Activated CD8-positive, alpha-beta T cell treated with anti-CD3 and anti-CD28 coated beads, Interleukin-2, amount 10 ng/mL, durations not matched to agents 7 days and 5 days (primary cell): ENCODE measurements at places on chromosomes 2 and 18. TPM values are rescaled to one million over a fixed set of nuclear protein-coding genes. Genes with fewer than 3 reads are reported as not detected.

Gene TNFAIP6
- total RNA-seq = not detected

Gene GRB14
- not detected for total RNA-seq

Gene FNDC4
- total RNA-seq = not detected

Gene KIF5C
- total RNA-seq = 6.5 TPM

Gene IL1A
- not detected for total RNA-seq

Gene ACMSD
- not detected for total RNA-seq

Gene TCF23
- not detected for total RNA-seq

Gene REG3A
- not detected for total RNA-seq

Gene SLC66A2
- 23.2 TPM for total RNA-seq

Gene AMER3
- not detected for total RNA-seq

Gene MOCOS
- total RNA-seq = 0.47 TPM

Gene ZNF512
- total RNA-seq = 39.0 TPM

Gene SSB
- 86.9 TPM for total RNA-seq

- DNase-seq = no peak
Observed at GRCh38 chr18:54739476-54739875, 88.8 kb upstream of the RAB27B start.

DNA sequence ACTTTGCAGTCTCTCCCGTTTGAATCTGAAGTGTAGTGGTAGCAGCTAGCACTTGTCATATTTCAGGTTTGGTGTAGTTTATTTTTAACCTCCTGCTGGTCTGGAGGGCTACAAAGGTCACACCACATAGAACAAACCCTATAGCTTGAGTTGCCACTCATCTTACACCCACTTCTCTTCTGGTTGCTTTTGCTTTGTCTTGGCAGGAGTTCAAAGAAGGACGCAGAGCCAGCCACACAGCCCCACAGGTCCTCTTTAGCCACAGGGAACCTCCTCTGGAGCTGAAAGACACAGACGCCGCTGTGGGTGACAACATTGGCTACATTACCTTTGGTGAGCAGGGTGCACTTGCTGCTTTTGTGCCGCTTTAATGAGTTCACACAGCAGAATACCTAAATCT is 15.6 kb upstream of the GPBAR1 start:
- DNase-seq = no peak

DNA sequence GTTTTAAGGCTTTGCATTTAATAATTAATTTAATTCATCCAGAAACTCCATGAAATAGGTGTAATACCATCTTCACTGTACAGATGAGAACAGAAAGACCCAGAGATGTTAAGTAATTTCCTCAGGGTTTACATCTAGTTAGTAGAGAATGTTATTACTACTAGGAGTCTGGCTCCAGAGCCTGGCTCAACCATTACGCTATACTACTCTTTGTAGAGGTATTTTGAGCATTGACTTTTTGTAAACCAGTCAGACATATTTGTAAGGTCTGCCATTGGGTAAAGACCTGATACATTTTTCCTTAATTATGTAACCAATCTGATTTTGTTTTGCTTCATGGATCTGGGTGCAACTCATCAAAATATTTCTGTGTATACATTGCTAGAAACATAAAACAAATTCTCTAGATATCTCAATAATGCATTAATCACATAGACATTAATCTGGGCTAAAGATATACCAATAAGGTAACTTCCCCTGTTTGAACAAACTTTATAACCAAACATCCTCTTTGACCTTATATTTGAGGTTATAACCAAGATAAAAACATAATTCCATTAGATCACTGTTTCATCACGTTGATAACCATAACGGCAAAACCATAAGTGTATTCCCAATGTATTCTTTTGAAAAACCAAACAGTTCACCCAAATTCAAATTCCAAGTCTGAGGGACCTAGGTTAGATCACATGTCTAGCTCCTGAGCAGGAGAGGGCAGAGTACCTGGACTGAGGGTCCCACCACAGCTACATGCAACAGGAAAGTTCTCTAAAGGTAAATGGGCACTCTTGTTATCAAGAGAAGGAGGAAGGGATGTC is 135.0 kb downstream of the IKZF2 start:
- DNase-seq = no peak

GRCh38 chr2:171342067-171342413 is 91.8 kb downstream of the METTL8 start:
- DNase-seq = no peak

GRCh38 chr18:23650968-23651927 is 11.5 kb downstream of the ANKRD29 start:
- DNase-seq = no peak

DNA sequence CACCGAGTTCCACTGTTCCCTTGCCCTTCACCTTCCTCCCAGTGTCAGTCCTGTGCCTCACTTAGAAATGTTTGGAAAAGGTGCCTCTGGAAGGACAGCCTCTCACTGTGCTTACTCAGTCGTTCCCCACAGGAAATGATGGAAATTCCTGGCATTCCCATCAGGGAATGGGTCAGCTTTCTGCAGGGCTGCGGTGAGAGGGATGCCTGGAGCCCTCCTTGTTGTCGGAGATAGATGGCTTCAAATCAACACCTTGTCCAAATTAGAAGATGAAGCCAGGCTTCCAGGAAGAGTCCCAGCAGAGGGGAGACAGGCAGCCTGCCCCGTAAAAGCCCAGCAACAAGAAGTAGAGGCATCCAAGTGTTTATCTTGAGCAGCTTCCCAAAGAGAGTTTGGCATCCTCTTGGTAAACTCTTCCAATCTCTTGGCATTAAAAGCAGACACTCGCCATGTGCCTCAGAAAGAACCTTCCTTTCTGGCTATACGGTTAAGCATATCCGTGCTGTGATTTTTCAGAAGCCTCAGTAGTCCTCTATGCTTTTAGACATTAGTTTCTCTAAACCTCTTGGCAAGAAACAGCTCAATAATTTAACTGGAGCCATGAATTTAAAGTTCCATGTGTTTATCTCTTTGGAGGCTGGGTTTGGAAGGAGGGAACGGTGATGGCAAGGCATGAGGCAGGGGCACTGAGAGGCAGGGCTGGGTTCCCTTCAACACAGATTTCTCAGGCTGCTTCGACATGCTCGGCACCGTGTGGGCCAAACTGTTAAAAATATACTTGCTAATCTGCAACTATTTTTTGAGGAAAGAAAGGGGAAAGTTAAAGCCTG is 25.1 kb downstream of the COLEC12 start:
- DNase-seq = no peak

GRCh38 chr2:44515416-44515815 is 153.7 kb downstream of the CAMKMT start:
- DNase-seq = no peak

DNA sequence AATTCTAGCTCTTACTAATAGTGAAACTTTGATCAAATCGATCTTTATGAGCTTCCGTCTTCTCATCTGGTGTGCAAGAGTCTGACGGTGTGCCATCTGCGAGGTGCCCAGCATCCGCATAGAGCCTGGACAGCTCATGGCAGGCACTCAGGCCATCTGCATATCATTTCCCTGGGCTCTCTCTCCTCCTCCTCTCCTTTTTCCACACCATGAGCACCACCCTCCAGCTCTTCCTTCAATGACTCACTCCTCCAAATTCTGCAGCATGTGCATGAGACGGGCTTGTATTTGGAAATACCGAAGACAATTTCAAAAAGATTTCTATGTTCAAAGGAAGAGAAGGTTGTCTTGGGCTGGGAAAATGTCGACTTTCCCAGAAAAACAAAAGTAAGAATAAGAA is 161.1 kb downstream of the CCBE1 start:
- DNase-seq = no peak

- DNase-seq = no peak
Observed at GRCh38 chr2:27690052-27690451, 26.4 kb downstream of the SLC4A1AP start.

DNA sequence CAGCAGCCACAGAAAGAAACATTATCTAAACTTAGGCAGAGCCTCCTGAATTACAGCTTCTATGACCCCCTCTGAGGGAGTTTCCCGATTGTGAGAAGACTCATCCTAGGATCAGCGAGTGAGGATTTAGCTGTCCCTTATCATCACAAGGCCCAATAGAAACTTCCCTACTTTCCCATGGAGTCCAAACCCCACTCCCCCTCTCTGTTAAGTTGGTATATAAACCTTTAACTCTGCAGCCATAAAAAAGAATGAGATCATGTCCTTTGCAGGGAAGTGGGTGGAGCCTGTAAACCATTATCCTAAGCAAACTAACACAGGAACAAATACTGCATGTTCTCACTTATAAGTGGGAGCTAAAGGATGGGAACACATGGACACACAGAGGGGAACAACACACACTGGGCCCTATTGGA is 78.8 kb downstream of the MYL12B start:
- no peak for DNase-seq

- no peak for DNase-seq
Observed at GRCh38 chr2:177275040-177275742, 10.7 kb upstream of the NFE2L2 start.

- no peak for DNase-seq
Observed at GRCh38 chr2:194383401-194383800, 1273.6 kb upstream of the SLC39A10 start.

GRCh38 chr2:161265874-161266273 is 42.4 kb upstream of the PSMD14 start:
- no peak for DNase-seq

DNA sequence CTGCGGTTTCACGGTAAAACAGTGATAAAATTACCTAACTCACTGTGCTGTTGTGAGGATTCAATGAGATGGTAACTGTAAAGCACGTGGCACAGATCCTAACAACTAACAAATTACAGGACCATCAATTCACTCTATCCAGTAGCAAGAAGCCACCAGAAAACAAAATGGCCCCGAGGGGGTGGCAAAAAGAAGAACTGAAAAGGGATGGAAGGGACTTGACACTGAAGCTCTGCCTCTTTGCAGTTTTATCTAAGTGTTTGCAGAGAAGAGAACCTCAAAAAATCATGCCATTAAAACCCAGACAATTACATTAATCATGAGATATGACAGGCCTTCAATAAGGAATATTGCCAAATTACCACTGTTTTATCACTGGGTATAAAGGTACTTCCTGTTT is 46.7 kb downstream of the IRS1 start:
- DNase-seq = no peak

- DNase-seq = no peak
Observed at GRCh38 chr2:199707593-199708185, 143.3 kb downstream of the FTCDNL1 start.

DNA sequence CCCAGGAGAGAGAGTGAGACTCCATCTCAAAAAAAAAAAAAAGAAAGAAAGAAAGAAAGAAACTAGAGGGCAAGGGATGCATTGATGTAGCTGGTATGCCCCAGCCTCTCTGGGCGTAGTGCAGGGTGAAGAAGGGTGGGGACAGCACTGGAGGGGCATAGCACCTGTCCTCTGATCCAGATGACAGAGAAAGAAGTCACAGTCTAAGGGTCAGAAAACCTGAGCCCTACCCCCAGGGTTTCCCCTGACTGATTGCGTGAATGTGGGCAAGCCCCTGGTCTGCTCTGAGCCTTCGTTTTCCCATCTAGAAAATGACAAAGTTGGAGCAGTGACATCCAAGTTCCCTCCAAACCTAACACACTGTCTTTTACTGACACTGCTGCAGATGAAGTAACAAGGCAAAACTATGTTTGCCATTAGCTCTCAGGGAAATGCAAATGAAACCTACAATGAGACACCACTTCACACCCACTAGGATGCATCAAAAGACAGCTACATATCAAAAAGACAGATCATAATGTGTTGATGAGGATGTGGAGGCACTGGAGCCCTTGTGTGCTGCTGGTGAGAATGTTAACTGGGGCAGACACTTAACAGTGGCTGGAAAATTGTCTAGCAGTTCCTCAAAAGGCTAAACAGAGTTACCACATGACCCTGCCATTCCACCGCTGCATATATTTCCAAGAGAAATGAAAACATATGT is 19.5 kb upstream of the YWHAQ start:
- no peak for DNase-seq

DNA sequence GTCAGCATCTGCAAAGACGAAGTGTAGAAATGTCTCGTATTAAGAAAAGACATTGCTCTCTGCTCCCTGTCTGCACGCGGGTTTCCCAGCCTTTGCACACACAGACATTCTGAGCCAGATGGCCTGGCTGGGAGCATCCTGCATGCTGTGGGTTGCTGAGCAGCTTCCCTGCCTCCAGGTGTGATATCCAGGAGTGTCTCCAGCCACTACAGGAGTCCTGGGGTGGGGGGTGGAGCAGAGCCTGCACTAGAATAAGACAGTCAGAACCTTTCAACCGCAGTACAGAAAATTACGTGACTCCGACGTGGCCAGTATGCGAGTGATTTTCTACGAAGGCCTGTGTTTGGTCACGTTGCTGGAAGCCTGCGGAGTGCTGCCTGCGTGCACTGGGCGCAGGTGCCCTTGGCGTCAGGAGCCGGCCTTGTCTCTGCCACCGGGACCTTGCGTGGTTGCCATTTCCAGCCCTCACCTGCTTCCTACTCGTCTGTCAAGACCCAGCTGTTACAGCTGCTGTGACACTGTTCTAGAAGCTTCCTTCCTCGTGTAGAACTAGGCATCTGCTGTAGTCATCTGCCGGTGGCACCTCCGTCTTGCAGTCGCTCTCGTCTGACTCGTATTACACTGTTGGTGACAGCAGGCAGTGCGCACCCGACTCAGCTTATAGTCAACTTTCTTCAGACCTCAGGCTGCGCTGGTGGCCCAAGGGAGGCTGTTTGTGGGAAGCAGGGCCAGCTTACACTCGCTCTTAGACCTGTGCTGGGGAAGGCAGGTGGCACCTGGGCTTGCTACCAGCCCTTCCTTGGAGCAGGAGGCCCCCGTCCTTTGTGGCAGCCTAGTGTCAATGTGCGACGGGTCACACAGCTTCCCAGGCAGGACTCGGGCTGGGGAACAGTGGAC is 11.2 kb downstream of the CTDP1 start:
- no peak for DNase-seq

DNA sequence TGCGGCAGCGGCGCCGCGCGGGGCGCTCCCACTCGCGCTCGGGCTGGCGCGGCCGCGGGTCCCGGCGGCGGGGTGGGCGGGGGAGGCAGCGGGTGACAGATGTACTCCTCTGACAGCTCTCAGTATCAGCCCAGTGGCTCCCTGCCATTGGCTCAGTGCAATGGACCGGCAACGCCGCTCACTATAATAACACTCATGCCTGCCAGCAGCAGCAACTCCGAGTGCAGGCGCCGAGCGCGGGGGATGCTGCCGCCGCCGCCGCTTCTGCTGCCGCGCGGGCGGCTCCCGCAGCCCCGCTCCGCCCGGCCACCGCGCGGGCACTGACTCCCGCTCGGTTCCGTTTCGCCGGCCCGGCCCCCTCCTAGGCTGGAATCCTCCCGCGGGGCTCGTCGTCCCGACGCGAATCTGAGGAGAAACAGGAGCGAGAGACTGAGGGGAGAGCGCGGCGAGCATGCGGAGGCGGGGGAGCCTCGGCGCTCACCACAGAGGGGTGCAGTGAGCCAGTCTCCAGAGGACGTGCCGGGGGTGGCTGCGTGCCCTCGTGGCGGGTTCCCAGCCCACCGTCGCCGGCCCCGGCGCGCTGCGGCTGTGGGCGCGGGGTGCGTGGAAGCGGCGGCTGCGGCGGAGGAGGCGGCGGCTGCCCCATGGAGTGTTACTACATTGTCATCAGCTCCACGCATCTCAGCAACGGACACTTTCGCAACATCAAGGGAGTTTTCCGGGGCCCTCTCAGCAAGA is at the start of gene ZNF804A:
Gene ZNF804A (plus strand): TSS at position 214 of the 738 bp plus-strand sequence. CDS start 431 bp downstream, at position 645.
- no peak for DNase-seq
